ENCODE measurements at places on chromosomes 13 and 19.

DNA sequence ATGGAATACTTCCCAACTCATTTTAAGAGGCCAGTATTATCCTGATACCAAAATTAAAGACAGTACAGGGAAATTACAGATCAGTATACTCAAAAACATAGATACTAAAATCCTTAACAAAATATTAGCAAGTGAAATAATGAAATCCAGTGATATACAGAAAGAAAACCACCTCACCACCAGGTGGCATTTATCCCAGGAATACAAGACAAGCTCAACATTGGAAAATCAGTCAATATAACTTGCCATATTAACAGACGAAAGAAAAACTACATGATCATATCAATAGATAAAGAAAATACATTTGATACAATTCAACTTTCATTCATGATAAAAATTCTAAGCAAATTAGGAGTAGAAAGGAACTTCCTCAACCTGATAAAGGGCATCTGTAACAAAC lies 6.7 kb upstream of the GNA15 start:
- peak; percentile 13 for DNase-seq

DNA sequence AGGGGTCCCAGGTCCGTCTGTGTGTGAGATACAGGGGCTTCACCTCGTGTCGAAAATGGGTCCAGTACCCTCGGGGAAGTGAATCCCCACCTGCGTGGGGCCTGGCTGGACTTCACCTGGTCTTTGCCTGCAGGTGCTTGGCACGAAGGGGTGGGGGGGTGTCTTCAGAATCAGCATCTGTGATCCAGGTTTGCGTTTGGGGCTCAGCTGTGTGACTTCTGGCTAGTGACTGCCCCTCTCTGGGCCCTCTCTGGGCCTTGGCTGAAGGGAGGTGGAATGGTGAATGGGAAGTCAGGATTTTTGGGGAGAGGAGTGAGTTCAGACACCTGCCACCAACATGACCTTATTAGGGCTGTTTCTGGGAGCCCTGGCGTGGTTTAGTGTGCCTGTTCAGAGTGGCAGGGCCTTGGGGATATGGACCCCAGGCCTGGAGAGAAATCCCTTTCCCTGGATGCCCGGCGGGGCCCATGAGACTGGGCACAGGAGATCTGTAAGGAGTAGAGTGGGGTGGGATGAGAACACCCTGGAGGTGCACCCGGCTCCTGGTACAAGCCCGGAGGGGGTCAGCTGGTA lies 2.7 kb downstream of the CELF5 start:
- DNase-seq, result no peak

GRCh38 chr13:50073340-50073739 lies 58.1 kb downstream of the KCNRG start:
- DNase-seq, result no peak

DNA sequence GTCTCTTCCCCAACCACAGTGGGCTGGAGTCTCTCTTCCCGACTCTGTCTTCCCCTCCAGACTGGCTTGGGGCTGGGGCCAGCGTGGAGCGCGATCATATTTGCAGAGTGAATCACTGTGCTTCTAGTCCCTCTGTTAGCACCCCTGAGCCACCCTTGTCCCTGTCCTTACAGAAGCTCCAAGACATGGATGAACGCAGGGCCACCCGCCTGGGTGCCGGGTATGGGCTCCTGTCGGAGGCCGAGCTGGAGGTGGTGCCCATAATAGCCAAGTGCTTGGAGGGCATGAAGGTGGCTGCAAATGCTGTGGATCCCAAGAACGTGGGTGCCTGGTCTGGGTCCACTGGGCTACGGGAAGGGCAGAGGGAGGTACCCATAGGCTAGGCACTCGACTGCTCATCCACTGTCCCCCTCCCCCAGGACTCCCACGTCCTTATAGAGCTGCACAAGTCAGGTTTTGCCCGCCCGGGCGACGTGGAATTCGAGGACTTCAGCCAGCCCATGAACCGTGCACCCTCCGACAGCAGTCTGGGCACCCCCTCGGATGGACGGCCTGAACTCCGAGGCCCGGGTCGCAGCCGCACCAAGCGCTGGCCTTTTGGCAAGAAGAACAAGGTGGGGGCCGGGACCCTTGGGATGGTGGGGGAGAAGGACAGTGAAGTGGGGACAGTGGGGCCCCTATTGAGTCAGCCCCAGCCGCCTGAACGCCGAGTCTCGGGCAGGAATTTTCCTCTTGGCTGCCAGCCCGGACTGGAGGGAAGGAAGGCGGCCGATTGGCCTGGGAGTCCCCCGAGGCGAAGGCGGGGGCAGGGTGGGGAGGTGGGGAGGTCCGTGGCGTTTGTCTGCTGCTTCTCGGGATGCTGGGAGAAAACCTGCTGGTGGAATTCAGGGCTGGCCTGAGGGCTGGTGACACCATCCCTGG lies 5.2 kb downstream of the TRIP10 start:
- DNase-seq, result no peak

DNA sequence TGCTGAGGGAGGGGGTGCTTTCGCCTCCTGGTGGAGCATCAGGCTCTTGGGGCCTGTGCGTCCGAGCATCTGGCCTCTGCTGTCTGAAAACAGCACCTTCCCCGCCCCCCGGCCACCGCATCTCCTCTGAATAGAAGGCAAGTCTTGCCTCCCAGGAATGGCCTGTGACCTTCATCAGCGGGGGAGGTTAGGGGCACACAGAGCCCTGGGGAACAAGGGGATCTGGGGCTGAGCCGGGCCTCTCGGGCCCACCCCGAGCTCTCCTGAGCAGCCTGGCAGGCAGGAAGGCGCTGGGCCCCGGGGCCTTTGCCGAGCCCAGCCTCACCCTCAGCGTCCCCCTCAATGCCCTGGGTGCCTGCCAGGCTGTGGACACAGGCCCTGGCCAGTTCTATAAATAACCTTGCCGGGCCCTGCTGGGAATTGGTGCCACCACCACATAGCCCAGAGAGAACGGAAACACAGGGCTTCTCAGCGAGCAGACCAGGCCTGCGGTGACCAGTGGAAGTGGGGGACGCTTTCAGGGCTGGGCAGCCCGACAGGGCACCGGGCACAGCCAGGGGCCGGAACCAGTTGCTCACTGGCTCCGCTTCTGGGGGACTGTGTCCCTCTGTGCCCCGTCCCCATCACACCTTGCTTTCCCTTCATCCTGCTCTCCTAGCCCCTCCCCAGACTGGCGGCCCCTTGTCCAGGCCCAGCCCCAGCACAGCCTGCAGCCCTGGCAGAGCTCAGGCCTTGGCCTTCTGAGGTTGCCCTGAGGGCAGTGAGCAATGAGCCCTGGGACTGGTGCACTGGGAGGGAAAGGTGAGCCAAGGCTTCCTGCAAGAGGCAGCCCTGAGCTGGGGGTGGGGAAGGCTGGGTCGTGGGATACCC lies 9.5 kb downstream of the STK11 start:
- no peak for DNase-seq

- DNase-seq, result no peak
Observed at GRCh38 chr13:46578590-46578975, 25.6 kb downstream of the LRCH1 start.

GRCh38 chr19:35354898-35355297 lies 3.4 kb upstream of the FFAR3 start:
- DNase-seq, result peak; percentile 35

DNA sequence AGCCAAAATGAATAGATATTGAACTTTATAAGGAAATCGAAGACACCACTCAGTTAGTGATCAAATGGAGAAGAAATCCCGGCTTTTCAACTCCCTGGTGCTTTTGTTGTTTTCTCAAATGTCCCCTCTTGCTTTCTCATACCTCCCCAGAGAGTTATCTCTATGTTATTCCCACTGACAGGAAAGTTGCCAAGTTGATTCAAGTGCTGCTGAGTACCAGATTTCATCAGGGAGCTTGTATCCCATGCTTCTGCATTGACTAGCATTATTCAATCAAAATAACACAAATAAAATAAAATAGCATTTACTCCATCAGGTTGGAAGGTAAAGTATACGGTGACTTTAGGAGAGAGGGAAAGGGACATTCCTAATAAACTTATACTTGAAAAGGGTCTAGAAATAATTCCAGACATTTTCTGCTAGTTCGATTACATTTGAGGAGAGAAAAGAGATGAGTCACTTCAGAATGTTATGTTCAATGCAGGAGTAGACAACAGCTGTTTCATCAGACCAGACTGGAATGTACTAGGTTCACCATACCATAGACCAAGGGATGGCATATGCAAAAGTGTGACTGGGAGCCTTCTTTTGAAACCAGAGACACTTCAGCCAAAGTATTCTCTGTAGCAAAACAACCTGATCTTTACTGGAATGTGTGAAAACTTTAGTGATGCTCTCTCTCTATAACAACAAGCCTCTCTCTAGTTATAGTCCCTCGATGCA lies 397.8 kb downstream of the FGF14 start:
- DNase-seq, result no peak

DNA sequence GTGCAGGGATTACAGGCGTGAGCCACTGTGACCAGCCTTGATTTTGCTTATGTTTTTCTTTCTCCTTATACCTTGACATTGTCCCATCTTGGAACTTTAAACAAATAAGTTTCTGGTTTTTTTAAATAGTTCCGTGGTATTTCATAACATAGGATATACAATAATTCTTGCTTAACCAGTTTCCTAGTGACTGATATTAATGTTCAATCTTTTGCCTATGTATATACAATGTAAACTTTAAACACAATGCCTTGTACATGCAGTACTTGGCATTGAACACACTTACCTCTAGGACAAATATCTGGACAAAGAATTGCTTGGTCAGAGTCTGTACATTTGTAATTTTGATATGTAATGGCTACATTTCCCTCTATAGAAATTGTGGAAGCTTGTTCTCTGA lies 24.4 kb upstream of the SPACA4 start:
- no peak for DNase-seq

DNA sequence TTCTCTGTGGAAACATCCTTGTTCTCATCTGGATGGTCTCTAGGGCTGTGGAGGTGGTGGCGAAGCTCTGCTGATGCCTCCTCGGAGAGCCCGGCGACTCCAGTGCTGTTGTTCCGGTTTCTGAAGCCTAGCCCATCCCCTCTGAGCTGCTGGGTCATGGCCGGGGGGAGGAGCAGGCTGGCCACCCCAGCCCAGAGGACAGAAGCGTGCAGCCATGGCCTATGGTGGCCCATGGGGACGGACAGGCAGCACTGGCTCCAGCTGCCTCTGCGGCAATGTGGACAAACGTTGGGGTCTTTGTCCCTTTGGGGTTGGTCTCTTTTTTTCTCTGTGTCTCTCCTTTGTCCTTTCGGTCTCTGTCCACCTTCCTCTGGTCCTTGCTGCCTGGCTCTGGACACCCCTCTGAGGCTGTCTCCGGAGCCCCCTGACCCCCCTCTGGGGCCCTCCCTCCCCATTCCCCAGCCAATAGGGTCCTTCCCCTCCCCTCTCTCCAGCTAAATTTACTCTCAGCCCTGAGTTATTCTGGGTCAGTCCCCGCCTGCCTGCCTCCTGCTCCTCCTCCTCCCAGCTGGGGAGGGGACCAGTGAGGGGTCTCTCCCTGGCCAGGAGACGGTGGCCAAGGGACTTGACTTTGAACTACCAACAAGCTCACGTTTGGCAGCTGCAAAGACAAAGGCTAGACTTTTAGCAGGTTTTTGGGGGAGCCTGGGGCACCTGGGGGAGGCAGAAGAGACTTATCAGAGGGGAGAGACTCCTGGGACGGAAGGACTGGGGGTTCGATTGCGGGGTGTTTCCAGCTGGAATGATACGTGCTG lies at the start of gene HRC:
Gene HRC, minus strand, starts transcription at position 392 of the 815 bp plus-strand sequence. Its CDS starts 159 bp downstream, at position 233.
- no peak for DNase-seq

DNA sequence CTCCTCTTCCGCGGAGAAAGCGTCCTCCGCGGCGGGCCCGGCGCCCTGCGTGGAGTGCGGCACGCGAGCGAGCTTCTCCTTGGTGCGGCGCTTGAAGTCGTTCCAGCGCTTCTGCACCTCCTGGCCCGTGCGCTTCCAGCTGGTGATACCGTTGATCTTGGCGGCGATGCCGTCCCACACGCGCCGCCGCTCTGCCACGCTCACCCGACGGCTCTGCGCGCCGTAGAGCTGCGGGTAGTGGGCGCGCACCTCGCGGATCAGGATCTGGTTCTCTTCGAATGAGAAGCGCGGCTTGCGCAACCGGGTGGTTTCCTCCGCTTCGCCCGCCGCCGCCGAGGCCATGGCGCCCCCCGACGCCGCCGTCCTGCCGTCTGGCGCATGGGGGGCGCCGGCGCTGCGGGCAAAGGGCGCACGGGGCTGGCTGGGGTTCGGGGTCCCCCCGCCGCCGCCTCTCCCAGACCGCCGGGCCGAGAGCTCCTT lies 941 bp downstream of the MYPOP start:
- peak; percentile 42 for DNase-seq

- DNase-seq, result peak; percentile 58
Observed at GRCh38 chr13:48731957-48732569, 78.3 kb downstream of the CYSLTR2 start.

- DNase-seq, result peak; percentile 64
Observed at GRCh38 chr13:78022164-78022877, 103.7 kb upstream of the EDNRB start.

DNA sequence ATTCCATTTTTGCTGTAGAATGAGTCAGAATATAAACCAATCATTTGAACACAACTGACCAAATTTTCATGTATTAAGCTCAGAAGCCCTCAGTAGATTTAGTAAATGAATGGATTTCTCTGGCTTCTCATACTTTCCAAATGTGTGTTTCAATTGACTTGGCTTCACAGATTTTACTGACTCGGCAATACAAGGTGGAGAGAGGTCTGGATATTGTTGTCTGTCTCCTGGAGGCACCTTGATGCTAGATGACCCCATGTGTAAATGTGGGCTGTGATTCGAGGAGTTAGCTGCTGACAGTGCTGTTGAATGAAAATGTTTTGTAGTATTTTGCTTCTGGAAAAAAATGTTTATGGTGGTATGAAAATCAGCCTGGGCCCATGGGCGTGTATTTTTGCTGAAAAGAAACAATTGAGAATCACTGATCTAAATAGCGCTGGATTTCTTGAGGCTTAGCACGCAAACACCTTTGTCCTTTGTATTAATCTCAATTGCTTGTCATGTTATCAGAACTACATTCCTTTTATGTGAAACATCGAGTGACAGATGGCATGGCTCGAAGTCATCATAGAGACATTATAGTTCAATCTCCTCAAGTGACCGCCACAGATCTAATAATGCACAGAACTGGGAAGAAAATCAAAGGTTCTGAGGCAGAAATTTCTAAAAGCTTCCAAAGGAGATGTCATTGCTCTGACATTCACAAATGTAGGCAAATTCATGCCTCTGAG lies 41.2 kb upstream of the UBAC2 start:
- DNase-seq, result no peak

DNA sequence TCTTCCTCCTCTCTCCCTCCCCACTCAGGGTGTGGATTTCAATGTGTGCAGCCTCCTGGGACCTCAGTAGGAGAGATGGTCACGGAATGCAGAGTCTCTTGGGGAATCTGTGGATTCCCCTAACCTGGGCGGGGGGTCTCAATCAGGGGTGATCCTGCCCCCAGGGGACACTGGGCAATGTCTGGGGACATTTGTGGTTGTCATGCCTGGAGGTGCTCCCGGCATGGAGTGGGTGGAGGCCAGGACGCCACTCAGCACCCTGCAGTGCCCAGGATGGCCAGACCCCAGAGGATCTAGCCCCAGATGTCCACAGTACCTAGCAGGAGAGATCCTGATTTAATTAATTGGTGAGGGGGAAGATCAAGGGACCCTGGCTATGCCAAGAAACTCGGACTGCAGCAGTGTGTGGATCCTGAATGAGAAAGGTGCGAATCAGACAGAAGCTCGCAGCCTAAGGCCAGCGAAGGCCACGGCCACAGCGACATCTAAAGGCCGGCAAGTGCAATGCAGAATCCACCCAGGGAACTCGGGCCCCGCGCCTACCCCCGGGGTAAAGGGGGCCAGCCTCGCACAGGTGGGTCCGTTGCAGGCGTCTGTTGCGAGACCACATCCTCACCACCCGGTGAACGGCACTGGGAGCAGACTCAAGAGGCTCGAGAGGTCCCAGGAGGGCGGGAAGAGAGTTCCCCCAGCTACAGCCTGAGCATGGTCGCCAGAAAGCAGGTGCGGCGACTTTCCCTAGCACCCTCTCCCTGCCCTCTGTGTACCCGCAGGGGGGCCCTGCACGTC lies 88.8 kb downstream of the GNG7 start:
- peak; percentile 60 for DNase-seq

- DNase-seq, result no peak
Observed at GRCh38 chr13:94028650-94029049, 450.8 kb downstream of the DCT start.

All from immature natural killer cell (primary cell).